NCI-H226 (cell line): ENCODE measurements at places on chromosomes 13 and 19.
A peak's percentile ranks its signal among the peaks of the same experiment; 100 is the strongest.

DNA sequence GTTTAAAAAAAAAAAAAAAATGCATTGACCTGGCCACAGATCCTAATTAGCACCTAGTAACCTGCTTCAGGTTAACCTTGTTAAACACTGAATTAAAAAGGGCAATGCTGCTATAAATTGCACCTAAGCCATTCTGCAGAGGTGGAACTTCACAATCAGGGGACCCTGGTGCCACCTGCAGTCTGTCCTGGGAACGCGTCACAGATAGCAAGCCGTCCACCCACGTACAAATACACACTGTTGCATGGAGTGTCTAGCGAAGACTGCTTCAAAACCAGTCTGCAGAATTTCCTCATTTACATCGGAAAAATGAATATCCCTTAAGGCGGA, 169.3 kb downstream of the COL4A1 start:
- DNase-seq: no peak

DNA sequence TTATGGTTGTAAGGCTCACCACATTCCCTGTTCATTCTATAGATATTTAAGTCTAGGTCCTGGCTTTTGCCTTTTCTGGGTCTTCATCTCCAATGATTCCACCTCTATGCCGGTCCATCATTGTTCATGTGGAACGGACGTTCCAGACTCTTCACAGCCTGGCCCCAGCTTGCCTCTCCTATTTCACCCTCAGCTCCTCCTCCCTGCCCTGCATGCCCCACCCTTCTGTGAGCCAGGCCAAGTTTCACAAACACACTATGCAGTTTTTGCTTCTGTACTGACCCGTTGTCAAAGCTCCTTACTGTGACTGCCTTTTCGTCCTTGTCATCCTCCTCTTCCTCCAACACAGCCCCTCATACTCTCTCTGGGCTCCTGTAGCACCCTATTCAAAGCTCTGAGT, 31.3 kb downstream of the TEX26 start:
- DNase-seq: no peak

GRCh38 chr19:39843919-39844793, 2.0 kb downstream of the FBL start:
- DNase-seq: no peak

DNA sequence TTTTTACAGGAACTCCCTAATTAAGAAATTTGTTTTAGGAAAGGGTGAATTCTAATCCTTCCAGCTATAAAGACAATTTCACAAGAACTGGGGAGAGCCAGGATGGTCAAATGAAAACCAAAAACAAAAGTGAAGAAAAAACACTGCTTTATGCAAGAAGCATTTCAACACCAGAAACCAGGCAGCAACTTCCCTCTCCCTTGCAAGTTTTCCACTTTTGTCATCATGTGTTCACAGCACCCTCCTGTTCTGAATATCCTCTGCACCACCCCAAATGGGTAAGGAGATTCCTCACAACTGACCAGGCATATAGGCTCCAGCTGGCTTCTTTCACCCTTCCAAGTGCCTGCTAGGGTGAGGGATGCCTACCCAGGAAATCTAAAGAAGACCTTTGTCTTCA, 328.1 kb downstream of the TBC1D4 start:
- DNase-seq: peak; percentile 27

GRCh38 chr19:12521996-12522395, 29.3 kb downstream of the ZNF564 start:
- DNase-seq: no peak

DNA sequence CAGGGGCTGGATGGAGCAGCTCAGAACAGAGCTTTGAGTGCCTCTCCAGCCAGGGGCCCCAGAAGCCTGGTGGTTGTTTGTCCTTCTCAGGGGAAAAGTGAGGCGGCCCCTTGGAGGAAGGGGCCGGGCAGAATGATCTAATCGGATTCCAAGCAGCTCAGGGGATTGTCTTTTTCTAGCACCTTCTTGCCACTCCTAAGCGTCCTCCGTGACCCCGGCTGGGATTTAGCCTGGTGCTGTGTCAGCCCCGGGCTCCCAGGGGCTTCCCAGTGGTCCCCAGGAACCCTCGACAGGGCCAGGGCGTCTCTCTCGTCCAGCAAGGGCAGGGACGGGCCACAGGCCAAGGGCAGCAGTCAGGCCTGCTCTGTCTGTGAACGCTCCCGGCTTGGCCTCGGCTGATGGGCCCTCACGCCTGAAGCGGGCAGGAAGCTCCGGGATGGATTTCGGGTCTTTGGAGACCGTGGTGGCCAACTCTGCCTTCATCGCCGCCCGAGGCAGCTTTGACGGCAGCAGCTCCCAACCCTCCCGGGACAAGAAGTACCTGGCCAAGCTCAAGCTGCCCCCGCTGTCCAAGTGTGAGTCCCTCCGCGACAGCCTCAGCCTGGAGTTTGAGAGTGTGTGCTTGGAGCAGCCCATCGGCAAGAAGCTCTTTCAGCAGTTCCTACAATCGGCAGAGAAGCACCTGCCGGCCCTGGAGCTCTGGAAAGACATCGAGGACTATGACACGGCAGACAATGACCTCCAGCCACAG, at the start of gene GRK1:
TSS of gene GRK1 (plus strand) at position 269 of the 751 bp plus-strand sequence. CDS start at position 437, 168 bp downstream.
- DNase-seq: no peak

GRCh38 chr13:48000559-48001113, 437 bp downstream of the SUCLA2 start:
- DNase-seq: no peak

GRCh38 chr13:107370015-107370785, 802.3 kb upstream of the ARGLU1 start:
- peak; percentile 80 for DNase-seq

DNA sequence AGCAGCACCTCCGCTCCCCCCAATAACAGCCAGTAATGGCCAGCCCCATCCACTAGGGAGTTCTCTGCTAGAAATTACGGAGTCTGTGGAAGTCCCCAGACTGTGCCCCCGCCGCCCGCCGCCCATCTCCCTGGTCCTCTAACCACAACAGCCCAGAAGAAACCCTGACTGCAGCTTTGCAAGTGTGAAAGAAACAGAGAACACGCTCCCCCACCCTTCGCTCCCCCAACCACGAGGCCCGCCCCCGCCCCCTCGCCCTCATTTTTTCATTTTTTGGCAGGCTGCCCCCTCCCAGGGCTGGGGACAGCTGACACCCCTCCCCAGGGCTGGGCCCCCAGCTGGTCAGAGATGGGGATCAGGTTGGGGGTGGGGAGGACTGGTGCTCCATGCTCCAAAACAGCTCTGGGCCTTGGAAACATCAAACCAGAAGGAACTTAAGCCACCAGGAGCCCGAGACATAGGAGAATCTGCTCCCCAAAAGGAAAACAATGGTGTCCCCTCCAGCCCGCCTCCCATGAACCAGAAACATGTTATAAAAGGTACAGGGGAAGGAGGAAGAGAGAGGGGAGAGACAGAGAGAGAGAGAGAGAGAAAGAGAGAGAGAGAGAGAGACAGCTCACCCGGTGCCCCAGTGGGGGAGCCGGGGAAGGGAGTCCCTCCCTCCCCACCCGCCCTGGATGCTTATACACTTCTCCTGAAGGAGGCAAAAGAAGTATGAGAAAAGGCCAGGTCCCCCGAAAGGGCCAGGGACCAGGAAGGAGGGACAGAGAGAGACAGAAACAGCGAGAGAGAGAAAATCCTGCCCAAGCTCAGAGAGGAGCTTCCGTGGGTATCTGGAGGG, 29.8 kb upstream of the ASF1B start:
- no peak for DNase-seq

DNA sequence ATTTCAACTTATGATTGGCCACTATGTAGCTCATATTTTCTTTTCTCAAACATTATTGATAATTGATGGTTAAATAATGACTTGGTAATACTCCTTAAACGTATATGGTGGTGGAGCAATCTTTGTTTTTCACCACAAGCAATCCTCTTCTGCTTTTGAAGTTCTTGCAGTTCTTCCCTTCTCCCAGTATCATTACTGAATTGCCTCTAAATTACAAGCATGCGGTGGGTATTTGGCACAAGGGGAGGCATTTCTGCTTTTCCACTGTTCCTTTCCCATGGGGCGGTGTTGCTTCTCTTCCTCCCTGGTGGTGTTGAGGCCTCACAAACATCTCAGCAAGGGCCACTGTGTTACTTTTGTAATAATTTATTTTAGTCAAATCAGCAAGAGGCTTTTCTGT, 234.4 kb upstream of the RXFP2 start:
- no peak for DNase-seq

DNA sequence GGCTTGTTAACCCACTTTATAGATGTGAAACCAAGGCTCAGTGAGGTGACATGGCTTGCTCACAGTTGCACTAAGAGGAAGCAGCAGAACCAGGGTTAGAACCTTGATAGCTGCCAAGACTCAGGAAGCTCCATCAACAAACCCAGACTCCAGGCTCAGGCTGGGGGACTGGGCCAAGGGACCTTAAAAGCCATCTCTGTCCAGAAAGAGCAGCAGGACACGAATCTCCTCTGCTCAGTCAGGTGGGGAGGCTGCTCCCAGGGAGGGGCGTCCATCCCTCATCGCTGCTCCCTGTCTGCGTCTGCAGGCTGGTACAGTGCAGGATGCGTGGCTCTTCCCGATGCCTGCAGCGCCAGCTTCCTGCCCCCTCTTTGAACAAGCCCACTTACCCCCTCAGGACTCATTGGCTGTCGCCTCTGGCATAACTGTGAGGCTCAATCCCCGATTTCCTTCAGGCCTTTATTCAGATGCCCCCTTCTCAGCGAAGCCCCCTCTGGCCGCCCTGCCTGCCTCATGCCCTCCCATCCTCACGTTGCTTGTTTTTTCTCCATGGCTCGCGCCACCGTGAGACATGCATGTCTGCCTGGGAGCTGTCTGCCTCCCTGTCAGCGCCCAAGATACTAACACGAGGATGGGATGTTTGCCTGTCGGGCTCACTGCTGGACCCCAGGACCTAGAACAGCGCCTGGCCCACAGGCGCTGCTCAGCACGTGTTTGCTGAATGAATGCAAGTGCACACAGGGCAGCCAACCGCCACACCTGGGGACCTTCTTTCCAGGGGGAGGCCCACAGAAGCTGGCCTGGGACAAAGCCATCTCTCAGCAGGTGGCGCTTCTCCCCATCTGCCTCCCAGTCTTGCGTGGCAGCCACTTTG, 21.5 kb downstream of the AKT2 start:
- DNase-seq: no peak

GRCh38 chr13:101783554-101783953, 331.1 kb downstream of the ITGBL1 start:
- no peak for DNase-seq

- no peak for DNase-seq
Observed at GRCh38 chr19:34847393-34847792, 74.4 kb upstream of the ZNF599 start.
